Upper lobe of left lung (tissue), 6 donors: ENCODE measurements at places on chromosomes 5 and 9.

DNA sequence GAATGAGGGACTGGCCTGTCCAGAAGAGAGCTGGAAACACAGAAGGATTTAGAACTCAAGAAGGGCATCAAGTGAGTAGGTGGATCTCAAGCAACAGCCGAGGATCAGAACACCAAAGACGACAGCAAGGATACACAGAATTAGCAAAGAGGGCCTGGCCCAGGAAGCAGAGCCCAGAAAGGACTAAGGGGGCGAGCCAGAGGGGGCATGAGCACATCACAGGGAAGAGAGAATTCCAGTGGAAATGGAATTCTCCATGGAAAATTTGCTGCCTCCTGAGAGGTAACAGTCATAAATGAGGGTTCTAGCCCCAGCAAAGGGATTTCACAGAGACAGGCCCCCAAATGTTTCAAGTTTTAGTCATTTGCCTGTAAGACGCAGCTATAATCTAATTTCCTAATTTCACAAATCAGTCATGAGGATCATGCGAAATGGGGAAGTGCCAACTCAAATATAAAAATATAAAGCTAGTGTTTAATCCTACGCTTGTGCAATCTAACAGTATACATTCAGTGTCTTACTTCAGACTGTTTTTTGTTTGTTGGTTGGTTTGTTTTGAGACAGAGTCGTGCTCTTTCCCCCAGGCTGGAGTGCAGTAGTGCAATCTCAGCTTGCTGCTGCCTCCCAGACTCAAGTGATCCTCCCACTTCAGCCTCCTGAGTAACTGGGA lies 46.7 kb downstream of the FNBP1 start:
- DNase-seq = no peak
- H3K4me3 ChIP-seq = no peak overlapping the region
- peak overlapping the region; percentile 77 for H3K27ac ChIP-seq
- no peaks in the 10 kb centered on the region for H3K36me3 ChIP-seq

- H3K4me3 ChIP-seq = no peak overlapping the region
- no peaks in the 10 kb centered on the region for H3K36me3 ChIP-seq
- no peaks in the 10 kb centered on the region for H3K27me3 ChIP-seq
- no peak overlapping the region for H3K27ac ChIP-seq
- peak; percentile 33 for DNase-seq
Observed at GRCh38 chr9:135215571-135216161, 128.2 kb downstream of the OLFM1 start.

- no peak overlapping the region for H3K4me3 ChIP-seq
- DNase-seq = no peak
- H3K4me1 ChIP-seq = peaks cover 10% of the 10 kb centered on the region
- no peak overlapping the region for H3K27ac ChIP-seq
- H3K27me3 ChIP-seq = no peaks in the 10 kb centered on the region
Observed at GRCh38 chr9:127388037-127388855, 8.7 kb upstream of the SLC2A8 start.

GRCh38 chr5:179228341-179229121 lies 116.7 kb downstream of the ADAMTS2 start:
- H3K4me3 ChIP-seq = no peak overlapping the region
- no peaks in the 10 kb centered on the region for H3K36me3 ChIP-seq
- H3K27me3 ChIP-seq = no peaks in the 10 kb centered on the region
- H3K4me1 ChIP-seq = no peaks in the 10 kb centered on the region
- DNase-seq = peak; percentile 18
- no peak overlapping the region for H3K27ac ChIP-seq

- H3K27ac ChIP-seq = no peak overlapping the region
- no peaks in the 10 kb centered on the region for H3K27me3 ChIP-seq
- H3K4me3 ChIP-seq = no peak overlapping the region
- DNase-seq = peak; percentile 8
- H3K4me1 ChIP-seq = no peaks in the 10 kb centered on the region
Observed at GRCh38 chr9:134852906-134853654, 27.5 kb upstream of the FCN2 start.

DNA sequence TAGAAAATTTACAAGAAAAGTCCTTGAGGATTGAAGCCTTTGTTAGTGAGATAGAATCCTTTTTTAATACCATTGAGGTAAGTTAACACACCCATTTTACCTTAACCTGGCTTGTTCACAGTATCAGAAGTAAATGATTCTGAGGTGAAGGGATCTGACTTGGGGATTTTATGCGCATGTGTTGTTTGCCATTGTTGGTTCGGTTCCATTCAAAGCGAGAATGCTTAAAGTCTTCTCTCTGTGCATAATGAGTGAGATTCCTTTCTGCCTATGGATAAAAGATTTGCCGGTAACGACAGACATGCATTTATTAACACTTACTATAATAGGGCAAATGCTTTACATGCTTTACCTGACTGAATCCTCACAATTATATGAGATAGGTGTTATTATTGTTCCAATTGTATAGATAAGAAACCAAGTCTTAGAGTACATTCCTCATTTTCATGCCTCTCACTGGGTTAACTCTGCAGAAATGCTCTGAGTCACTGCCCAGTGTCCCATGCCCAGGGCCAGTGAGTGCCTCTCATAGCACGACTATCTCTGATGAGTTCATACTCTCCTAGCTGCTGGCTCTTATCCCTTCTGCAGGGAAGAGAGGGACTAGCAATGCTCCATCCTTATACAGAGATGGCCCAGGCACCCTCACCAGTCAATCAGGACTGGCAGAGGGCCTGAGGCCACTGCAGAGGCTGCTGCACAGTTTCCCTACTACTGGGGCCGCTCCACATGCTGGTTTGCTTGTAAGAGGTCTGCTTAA lies 54.4 kb downstream of the CMYA5 start:
- DNase-seq = no peak
- H3K4me3 ChIP-seq = no peak overlapping the region
- H3K27ac ChIP-seq = no peak overlapping the region
- no peaks in the 10 kb centered on the region for H3K27me3 ChIP-seq
- H3K36me3 ChIP-seq = no peaks in the 10 kb centered on the region

- no peak for DNase-seq
- H3K4me1 ChIP-seq = no peaks in the 10 kb centered on the region
- no peak overlapping the region for H3K4me3 ChIP-seq
Observed at GRCh38 chr9:92648474-92648971, 21.4 kb downstream of the IPPK start.

GRCh38 chr5:54758038-54758437 lies 227.4 kb downstream of the ESM1 start:
- no peak overlapping the region for H3K4me3 ChIP-seq
- DNase-seq = no peak
- no peaks in the 10 kb centered on the region for H3K36me3 ChIP-seq
- no peak overlapping the region for H3K27ac ChIP-seq
- no peaks in the 10 kb centered on the region for H3K27me3 ChIP-seq

DNA sequence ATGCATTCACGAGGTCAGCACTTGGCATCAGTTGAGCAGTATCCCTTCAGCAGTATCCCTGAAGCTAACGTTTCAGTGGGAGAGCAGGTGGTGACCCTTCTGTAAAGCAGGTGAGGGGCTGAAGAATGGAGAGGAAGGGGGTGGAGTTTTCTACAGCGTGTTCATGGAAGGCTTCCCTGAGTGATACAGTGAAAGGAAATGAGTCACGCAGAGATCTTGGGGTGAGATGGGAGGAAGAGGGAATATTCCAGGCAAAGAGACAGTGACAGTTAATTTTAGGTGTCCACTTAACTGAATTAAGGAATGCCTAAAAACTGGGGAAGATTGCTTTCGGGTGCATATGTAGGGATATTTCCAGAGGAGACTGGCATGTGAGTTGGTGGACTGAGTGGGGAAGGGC lies 25.7 kb downstream of the TAS2R1 start:
- no peaks in the 10 kb centered on the region for H3K4me1 ChIP-seq
- no peak overlapping the region for H3K4me3 ChIP-seq
- H3K36me3 ChIP-seq = no peaks in the 10 kb centered on the region
- H3K27ac ChIP-seq = no peak overlapping the region

DNA sequence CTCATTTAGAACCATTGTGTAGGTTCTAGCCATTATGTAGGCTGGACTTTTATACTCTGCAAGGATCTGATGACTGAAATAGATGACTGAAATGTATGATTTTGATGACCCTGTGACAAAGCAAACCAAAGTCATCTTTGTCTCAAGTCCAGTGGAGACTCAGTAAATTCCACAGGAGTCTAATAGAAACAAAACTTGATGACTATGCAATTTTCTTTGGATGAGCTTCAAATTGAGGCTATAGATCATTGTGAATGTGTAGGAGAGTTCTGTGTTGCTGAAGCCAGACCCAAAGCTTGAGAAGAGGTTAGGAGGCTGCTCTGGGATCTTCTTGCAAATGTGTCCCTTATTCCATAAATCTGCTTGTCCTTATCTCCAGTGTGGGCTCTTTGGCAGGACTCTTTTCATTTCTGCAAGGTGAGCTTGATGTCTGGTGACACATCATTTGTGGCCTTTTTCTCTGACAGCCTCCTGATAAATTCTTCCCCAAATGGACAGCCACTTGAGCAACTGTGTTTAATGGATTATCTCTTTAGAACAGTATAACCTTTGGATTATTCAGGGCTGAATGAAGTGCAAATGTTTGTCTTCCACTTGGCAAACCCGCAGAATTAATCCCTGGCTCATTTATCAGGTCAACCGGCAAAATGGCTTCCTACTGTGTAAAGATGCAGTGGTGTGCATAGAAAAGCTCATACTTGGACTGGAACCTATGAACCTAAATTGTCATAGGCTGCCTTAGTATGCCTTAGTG lies 235.1 kb upstream of the ANKH start:
- H3K4me1 ChIP-seq = no peaks in the 10 kb centered on the region
- H3K36me3 ChIP-seq = no peaks in the 10 kb centered on the region
- H3K4me3 ChIP-seq = no peak overlapping the region
- no peaks in the 10 kb centered on the region for H3K27me3 ChIP-seq
- DNase-seq = no peak

DNA sequence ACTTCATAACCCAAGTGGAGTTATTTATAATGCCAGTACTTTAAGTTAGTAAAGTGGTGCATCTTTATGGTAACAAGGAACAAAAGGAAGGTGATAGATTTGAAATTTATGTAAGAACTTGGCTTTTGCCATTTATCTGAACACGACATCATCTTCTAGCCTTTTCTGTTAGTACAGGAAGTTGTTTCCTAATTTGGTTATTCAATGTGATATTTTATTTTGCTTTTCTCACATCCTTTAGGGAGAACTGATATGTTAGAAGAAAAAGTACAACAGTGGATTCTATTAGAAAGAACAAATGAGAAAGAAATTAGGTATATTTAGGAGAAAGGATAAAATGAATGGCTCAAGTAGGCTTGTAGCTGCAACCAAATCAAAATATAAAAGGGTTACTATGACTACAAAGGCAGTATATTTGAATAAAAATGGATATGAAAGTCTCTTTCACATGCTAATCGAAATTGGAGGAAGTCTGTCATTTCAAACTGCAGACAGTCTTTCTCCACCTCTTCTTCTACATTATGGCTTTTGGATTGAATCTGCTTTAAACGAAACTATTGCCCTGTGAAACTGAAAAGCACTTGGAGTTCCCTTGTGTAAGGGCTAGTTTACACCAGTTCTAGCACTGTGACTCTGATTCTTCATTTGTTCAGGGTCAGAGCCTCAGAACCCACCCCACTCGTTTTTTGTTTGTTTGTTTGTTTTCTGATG lies 18.5 kb upstream of the SLC24A2 start:
- no peak overlapping the region for H3K4me3 ChIP-seq
- no peak overlapping the region for H3K27ac ChIP-seq
- H3K36me3 ChIP-seq = no peaks in the 10 kb centered on the region
- no peak for DNase-seq
- no peaks in the 10 kb centered on the region for H3K27me3 ChIP-seq
- no peaks in the 10 kb centered on the region for H3K4me1 ChIP-seq

GRCh38 chr9:20356403-20357036 lies 265.8 kb downstream of the MLLT3 start:
- H3K27ac ChIP-seq = peak overlapping the region; percentile 18
- no peaks in the 10 kb centered on the region for H3K27me3 ChIP-seq
- H3K4me1 ChIP-seq = peaks cover 12% of the 10 kb centered on the region

DNA sequence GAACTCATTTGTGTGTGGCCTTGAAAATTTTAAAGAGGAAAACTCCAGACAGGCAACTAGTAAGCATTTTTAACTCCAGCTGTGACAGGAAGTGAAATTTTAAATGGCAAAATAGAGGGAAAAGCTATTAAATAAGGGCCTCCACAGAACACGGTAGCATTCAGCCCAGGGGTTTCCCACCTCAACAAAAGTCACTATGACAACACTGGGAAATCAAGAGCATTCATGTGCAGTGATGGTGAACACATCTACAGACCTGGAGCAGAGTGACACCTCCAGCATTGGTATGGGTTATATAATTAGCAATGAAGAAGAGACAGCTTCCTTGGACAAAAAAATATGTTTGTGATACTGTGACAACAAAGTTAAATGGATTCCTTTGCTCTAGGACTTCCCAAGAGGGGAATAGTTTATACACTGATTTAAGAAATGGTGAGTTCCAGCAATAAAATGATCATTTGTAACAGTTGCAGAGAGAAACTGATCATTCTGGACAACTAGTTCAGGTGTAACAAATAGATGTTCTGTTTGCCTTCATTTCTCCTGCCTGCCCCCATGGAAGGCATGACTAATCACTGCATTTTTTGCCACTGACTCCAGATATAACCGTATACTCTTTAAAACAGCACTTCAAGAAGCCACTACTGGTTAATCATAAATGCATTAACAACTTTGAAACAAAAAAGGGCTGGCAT lies 93.3 kb upstream of the SLC44A1 start:
- no peaks in the 10 kb centered on the region for H3K36me3 ChIP-seq
- H3K4me3 ChIP-seq = no peak overlapping the region
- no peaks in the 10 kb centered on the region for H3K27me3 ChIP-seq
- no peak for DNase-seq

DNA sequence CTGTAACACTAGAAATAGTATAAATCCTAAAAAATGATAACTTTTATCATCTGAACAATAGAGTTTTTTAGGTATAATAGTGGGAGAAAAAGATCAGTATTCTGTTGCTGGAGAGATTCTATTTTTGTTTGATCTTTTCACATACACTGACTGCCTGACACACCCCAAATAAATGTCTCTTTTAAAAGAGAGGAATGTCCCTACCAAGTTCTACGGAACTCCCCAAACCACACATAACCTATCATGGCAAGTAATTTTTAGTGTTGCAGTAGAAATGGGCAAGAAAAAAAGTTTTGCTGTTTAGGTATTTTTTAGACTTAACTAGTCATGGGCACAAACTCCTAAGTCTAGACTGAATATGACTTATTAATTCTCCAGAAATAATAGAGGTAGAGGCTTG lies 139.1 kb downstream of the ELAVL2 start:
- DNase-seq = no peak
- no peak overlapping the region for H3K27ac ChIP-seq
- H3K36me3 ChIP-seq = no peaks in the 10 kb centered on the region
- no peak overlapping the region for H3K4me3 ChIP-seq

DNA sequence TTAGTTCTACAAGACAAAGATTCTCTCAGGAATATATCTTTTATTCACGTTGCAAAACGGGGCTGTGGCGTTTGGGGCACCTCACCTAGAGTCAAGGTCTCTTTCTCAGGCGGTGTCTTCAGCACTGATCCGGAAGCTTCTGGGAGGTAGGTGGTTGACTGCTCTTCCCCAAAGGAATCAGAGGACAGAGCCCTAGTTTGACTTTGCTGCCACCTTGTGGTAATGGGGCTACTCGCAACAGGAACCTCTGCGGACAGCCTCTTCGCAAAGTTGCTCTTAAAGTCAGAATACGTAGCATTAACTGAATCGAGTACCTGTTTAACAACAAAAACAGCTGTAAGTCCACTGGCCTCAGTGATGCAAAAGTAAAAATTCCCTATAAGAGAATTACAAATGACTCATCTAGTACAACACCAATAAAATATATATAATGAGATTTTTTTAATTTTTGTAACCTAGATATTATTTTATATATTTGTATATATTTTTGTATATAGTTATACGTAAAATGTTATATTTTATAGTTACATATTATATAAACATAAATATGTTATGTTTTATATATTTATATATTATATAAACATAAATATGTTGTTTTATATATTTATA lies 13.3 kb upstream of the GPX8 start:
- H3K4me1 ChIP-seq = no peaks in the 10 kb centered on the region
- H3K36me3 ChIP-seq = no peaks in the 10 kb centered on the region
- no peaks in the 10 kb centered on the region for H3K27me3 ChIP-seq
- no peak overlapping the region for H3K27ac ChIP-seq
